ENCODE measurements at places on chromosomes 12 and 14.

- no peak for DNase-seq
Measured at GRCh38 chr12:71790331-71790730, 35.7 kb downstream of the RAB21 start.

- no peak for DNase-seq
Measured at GRCh38 chr12:6826734-6827436, 1.3 kb upstream of the P3H3 start.

DNA sequence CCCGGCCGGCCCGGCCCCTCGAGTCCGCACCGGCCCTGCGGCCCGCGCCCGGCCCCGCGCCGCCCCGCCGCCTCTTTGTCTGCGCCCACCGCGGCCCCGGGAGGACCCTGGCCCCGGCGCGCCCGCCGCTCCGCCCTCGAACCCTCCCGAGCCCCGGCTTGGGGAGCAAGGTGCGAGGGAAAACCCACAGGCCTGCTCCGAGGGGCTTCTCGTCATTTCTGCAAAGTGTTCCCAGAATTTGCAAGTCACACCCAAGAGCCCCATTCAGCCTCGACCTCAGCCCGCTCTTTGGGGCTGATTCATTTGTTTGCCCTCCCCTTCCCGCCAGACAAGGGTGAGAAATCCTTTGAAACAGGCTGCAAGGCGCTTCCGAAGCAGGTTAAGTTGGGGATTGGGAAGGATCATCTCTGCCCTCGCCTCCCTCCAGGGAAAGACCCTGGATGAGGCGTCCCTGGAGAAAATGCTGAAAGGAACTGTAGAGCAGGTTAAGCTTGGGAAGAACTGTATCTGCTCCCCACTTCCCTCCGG is 325 bp upstream of the CLIP1 start:
- DNase-seq: peak; percentile 74

DNA sequence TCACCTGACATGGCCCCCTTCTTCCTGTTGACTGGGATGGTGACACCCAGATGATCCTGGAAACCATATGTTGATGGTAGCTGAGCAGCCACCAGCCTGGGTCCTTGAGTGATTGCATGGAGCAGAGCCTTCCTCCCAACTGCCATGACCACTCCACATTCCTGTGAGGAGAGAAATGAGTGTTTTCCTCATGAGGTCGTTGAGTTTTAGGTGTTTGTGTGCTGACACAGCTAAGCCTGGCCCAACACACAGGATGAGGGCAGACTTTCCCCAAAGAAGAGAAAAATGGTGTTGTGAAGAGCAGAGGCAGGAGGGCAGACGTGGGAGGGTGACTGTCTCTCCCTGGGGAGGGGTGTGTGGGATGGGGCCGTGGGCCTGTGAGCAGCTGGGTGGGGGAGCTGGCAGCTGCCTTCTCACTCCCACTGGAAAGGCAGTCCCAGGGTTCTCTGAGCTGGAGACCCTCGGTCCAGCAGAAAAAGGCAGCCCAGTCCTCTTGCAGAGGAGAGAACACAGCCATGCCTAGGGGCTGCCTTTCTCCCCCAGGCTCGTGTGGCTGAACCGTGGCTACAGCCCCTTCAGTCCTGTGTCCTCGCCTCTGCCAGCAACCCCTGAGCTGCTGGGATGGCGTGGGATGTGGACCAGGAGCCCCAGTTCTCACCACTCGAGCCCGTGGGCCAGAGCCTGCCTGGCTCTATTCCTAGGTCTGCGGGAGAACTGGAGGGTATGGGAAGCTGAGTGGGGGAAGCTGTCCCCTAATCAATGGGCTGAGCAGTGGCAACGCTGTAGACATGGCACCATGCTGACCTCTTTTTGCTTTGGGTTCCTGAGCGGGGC is 257.0 kb downstream of the ADGRD1 start:
- DNase-seq: no peak

DNA sequence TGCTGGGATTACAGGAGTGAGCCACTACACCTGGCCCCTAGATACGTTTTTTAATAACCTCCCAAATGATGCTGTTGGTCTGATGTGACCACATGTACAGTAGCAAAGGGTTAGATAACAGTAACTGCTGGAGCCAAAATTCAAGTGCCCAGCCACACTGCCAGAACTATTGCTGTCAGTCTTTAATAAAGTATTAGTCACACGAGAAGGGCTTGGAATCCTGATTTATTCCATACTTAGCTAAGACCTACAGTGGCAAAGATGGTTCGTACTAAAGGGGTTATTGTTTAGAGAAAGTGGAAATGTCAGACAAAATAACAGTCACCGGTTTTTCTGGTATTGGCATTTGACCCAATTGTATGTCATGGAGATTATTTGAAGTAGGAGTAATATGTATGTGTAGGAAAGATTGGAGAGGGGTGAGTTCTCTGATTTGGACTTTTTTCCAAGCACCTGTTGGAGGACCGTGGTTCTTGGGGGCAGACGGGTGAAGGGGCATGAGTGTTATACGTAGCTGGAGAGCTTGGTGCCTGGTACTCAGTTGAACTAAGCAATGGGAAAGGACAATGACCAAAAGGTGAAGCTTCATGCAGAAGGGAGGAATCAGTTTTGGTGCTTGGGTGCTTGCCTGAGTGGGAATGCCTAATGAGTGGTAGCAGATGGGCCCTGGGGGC is 9.7 kb downstream of the TUBA1C start:
- DNase-seq: no peak

- DNase-seq: no peak
Measured at GRCh38 chr12:128784030-128784760, 39.6 kb downstream of the SLC15A4 start.

DNA sequence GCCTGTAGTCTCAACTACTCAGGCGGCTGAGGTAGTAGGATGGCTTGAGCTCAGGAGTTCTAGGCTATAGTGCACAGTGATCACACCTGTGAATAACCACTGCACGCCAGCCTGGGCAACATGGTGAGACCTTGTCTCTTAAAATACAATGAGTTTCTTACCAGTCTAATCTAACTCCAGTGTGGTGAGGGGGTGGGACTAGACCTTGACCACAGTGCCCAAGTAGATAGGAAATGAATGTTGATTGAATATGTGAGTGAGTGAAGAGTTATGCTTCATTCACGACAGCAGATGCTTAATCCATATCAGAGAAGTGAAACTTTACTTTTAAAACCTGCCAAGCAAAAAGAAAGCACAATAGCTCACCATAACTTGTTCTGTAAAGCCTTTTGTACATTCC is 11.2 kb upstream of the AK7 start:
- no peak for DNase-seq

DNA sequence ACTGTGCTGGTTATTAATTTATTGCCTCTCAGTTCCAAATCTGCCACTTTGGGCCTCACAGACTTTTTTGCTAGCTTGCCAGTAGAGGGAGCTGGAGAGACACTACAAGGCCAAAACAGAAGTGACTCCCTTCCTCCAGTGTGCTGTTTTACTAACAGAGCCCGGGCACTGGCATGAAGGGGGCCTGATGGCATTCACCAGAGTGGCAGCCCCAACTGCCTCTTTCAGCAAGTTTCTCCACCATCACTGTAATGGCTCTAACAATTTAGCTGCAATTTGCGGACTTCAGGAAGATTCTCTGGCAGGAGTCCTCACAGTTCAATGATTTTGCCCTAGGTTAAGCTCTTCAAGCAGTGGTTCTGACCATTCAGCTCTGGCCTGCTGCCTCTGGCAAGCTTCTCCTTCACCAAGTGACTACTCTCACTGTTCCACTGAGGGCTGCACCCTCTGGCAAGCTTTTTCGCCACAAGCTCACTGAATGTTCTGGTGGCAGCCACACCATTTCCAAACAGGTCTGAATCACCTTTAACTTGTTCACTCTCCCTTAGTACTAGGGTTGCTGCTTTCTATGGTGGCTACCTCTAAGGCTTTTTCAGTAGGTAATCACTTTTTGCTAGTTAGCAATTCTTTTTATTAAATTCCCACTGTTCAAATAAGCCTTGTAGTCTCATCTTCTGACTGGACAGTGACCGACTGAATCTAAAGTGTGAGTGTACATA is 104.9 kb downstream of the ZC3H14 start:
- DNase-seq: peak; percentile 72

DNA sequence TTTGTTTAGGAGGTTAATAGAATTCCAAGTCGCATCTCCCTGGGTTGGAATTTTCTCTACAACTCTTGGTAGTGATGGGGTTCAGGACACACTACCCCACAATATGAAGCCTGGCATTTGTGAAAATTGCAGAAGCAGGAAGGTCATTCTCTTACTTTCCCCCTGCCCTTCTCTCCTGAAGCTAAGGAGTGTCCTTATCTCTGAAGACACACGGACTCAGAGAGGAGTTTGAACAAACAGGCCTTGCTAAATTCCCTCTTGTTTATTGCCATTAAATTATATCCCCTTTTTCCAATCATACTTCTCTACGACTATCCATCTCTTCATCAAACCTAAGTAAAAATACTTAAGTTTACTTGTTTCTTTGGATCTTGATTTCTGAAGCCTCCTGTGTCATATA is 443.0 kb downstream of the RAD51B start:
- no peak for DNase-seq

DNA sequence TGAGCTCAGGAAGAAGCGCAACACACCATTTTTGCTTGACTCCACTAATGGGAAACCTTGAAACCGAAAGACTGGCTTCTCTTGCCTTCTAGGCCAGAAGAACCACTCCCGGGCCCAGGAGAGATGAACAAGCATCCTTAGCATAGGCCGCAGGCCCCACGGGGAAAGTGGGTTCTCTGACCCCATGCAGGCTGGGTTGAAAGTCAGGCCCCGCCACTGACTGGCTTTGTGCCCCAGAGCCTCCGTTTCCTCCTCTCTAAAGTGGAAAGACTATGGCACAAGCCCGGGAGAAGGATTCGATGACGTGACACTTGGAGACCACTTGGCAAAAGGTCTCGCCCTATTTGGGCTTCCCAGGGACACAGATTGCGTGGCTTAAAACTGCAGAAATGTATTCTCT is 9.9 kb upstream of the FZD10 start:
- DNase-seq: no peak

DNA sequence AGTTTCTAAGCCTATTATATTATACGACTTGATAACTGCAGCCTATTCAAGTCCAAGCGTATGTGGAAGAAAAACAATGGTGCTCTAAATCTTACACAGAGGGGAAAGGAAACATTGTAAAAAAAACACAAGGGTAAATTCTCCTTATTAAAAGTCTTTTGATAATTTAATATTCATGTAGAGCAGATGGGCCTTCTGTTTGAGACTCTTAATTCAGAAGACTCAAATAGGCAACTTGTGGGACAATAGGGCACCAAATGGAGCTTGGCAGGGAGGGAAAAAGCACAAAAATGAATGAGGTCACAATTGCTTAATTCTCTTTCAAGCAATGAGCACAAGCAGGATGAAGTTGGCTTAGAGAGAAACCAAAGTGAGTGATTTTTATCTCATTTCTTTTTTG is 159.4 kb downstream of the NELL2 start:
- DNase-seq: no peak

DNA sequence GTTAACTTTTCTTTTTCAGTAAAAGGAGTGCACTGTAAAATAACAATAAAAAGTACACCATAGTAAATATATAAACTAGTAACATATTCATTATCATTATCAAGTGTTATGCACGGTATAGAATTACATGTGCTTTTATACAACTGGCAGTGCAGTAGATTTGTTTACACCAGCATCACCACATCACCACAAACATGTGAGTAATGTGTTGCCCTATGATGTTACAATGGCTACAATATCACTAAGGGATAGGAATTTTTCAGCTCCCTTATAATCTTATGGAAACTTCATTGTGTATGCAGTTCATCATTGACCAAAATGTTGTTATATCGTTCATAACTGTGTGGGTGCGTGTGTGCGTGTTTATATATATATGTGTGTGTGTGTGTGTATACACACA is 23.5 kb upstream of the NEDD1 start:
- DNase-seq: no peak

DNA sequence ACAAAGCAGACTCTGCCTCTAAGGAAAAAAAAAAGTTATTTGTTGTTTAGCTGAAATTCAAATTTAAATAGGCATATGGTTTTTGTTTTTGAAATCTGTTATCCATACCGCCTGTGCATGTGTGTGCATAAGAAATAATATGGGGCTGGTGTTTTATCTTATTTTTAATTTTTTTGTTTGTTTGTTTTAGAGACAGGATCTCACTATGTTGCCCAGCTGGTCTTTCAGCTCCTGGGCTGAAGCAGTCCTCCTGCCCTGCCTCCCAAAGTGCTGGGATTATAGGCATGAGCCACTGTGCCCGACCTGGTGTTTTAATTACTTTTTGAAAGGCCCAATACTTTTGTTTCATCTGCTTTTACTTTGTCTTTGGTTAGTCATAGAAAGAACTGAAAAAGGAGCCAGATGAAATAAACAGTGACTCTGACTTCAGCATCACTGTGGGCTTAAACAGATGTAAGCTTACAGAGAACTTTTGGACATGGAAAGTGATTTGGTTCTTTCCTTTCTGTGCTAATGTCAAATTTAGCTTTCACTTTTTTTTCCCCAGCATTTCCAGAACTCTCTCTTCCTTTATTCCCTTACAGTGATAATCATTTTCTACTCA is 37.2 kb downstream of the SUPT16H start:
- DNase-seq: peak; percentile 7

- peak; percentile 75 for DNase-seq
Measured at GRCh38 chr12:62862259-62862881, 72.6 kb downstream of the PPM1H start.

GRCh38 chr12:97398704-97399103 is 63.9 kb upstream of the RMST start:
- no peak for DNase-seq

DNA sequence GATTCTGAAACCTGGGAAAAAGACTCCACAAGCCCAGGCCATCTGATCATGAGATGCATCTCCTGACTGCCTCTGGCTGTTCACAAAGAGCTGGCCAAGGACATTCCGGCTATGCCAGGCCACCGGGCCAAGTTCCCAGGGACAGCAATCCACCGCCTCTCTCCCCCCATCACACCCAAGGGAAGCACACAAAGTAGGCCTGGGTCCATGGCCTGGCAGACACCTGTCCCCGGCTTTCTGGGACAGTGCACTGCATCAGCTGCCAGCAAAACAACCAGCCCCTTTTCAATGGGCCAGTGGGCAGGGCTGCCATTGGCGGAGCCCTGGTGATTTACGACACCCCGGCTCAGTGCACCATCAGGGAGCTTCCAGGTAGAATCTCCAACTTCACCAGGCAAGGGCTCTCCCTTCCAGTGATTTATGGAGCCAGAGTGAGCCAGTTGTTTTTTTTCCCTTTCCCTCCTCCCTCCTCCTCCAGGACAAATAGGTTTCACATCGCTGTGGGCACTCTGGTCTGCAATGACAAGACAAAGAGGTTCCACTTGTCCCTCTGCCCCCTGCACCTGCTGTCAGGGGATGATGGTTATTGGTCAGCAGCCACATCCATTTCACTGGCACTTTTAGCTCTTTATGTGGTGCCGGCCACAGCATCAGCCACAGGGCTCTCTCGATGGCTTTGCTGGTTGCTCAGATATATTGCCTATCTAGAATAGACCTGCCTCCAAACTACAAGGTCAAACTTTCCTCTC is 149.6 kb downstream of the SLC38A6 start:
- no peak for DNase-seq
